ENCODE measurements at places on chromosomes 1 and 21.

GRCh38 chr1:230043081-230043480 is 24.0 kb upstream of the GALNT2 start:
- no peak for DNase-seq

GRCh38 chr1:40241362-40241761 is 6.4 kb upstream of the TMCO2 start:
- DNase-seq, result no peak

- DNase-seq, result no peak
Observed at GRCh38 chr1:196098000-196098399, 510.2 kb downstream of the KCNT2 start.

- no peak for DNase-seq
Observed at GRCh38 chr1:21491488-21492355, 17.5 kb upstream of the ALPL start.

GRCh38 chr21:42092771-42093170 is 21.7 kb downstream of the UMODL1 start:
- DNase-seq, result no peak

GRCh38 chr1:166136222-166136621 is 30.6 kb downstream of the FAM78B start:
- DNase-seq, result no peak

DNA sequence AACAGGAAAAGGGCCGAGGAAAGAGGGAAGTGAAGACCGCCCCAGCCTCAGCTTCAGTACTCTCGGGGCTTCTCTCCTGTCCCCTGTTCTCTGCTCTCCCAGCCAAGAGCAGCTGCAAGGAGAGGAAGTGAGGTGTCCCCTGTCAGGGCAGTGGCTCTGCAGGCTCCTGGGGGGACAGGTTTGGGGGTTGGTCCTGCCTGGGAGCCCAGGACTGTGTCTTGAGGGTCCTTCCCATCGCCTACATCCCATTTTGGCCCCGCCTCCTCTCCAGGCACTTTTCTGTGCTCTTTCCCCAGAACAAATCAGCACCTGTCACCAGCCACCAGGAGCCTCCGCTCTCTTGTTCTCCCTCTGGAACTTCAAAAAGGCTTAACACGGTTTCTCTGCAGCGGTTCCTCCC is 82.6 kb downstream of the VWA5B1 start:
- no peak for DNase-seq

DNA sequence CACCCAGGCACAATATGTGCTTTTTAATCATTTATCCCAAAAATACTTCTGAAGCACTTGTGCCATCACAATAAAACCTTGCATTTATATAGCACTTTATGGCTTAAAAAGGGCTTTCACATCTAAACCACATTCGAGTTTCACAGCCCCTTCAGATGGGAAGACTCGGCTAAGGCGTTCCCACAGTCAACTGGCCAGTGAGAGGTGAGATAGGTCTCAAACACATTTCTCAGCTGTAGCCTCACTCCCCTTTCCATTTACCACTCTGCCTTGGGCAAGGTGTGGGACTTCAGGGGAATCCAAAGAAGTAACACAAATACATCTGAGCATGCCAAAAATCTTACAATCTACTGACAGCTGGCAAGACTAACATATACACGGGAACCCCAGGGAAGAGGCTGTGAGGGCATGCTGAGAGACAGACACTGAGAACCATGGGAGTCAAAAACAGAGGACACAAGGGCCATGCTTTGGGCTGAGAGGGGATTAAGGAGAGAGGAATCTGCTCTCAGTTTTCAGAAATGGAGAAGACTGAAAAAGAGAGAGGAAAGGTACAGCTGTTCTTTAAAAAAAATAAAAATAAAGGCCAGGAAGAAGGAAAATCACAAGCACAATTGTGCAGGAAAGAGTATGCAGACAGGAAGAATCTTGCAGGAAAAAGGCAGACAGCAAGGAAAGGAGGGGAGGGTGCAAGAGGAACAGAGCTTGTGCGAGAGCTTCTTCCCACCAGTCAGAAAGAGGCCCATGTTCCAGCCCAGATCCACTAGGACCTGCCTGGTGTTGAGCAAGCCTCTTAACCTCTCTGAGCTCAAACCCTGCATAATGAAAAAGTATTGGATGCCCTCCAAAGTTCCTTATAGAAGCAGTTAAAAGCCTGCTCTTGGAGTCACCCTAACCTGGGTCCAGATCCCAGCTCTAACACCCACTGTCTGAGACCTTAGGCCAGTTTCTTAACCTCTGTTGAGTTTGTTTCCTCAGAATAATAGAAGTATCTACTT is 73.5 kb downstream of the JAK1 start:
- DNase-seq, result no peak

- DNase-seq, result no peak
Observed at GRCh38 chr21:40646651-40647050, 200.3 kb downstream of the DSCAM start.

GRCh38 chr1:50110151-50110550 is 1.4 kb downstream of the ELAVL4 start:
- no peak for DNase-seq

- DNase-seq, result no peak
Observed at GRCh38 chr1:57350610-57351009, 73.2 kb downstream of the DAB1 start.

DNA sequence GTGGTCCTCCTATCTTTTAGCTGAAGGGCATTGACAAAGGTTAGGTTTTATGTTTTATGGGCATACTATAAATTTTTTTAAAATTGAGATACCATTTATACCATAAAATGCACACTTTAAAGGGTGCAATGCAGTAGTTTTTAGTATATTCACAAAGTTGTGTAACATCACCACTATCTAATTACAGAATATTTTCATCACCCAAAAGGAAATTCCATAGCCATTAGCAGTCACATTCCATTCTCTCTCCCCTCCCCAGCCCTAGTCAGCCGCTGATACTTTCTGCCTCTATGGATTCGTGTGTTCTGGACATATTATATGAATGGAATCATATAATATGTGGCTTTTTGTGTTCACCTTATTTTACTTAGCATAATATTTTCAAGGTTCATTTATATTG is 135.8 kb upstream of the B3GALT2 start:
- no peak for DNase-seq

GRCh38 chr1:234246638-234247116 is 126.6 kb upstream of the COA6 start:
- DNase-seq, result no peak

DNA sequence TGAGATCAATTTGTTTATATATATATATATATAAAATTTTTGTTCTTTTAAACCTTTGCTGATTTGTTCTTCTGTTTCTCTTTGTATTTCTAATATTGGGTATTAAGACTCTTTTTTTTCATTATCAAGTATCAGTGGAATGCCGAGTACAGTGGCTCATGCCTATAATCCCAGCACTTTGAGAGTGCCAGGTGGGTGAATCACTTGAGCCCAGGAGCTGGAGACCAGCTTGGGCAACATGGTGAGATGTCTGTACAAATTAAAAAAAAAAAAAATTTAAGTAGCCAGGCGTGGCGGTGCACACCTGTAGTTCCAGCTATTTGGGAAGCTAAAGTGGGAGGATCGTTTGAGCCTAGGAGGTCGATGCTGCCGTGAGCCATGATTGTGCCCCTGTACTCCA is 67.1 kb downstream of the MAST2 start:
- no peak for DNase-seq

- no peak for DNase-seq
Observed at GRCh38 chr1:20654104-20654690, 7.0 kb downstream of the DDOST start.

DNA sequence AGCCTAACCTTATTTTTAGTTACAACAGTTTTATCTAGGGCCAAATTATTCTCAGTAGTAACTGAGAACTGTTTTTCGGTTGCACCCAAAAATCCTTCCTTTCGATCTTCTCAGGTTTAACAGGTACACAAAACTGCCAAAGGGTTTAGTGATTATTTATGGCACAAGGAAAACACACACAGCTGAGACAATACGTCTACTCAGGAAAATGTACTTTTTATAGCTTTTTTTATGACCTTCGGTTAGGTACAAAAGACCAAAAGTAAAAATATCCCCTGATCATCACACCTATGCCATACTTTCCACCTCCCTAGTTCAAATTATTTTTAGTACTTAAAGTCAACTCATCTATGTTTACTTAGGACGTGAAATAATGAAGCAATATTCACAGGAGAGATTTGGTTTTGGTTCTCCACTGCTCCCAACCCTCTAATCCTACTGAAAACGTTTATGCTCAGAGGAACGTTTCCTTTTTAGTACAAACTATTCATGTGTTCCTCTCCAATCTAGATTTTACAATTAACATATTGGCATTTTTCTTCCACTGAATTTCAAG is 48.7 kb downstream of the TTLL7 start:
- no peak for DNase-seq

DNA sequence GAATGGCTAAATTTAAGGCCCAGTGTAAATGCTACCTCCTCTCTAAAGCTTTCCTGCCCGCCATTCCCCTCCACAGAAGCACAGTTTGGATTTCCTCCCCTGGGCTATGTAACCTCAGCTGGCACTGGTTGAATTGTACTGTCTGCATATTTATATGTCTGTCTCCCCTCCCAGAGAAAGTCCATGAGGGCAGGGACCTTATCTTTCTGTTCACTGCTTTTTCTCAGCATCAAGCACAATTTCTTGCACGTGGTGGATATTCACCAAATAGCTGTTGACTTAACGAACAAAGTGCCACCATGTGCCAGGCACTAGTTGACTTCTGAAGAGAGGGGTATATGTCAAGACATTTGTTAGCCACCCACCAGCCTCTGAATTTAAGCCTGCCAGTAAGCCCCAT is 9.5 kb upstream of the PDIK1L start:
- DNase-seq, result no peak

DNA sequence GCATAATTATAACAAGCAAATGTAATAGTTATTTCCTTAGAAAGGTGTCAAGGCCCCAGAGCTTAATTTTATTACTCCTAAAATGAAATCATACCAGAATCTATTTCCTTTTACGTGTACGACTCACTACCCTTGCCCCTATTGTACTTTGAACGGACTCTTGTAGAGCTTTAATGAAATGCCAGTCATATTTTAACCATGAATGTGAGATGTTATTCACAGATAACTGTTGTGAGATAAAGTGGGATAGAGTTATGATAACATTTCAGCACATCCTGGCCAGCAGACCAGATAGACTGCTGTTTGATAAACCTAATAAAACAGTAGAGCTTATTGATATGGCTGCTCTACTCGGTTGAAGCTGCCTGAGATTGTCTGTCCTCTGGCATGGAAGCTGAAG is 500.8 kb upstream of the PBX1 start:
- DNase-seq, result no peak

- no peak for DNase-seq
Observed at GRCh38 chr1:171716616-171717015, 25.2 kb downstream of the VAMP4 start.

DNA sequence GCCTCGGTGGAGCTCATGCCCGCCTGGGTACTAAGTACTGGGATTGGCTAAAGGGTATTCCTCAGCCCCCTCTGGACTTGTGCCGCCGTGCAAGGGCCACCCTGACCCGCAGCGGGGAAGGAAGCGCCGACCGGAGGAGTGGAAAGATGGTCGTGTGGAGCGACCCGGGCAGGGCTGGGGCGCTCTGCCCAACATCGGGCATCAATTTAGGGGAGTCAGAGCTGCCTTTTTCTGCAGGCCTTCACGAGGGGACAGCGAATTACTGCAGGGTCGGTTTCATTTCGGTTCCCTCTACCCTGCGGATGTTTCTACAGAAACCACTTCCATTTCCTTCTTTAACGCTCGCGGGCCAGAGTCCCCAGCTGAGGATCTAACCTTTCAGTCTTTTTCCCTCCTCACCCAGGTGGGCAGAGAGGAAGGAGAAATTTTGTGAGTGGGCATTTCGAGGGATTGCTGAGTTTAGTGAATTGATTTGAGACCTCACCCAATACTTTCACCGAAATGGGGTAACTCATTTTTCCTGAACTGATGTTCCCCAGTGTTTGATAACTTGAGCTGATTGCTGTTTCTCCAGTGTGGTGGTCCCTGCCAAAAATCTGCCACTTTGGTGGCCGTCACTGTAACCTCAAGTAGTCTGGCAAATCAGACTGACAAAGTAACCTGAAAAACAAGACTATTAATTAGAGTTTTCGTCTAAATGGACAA is 1.1 kb downstream of the TOR1AIP1 start:
- DNase-seq, result no peak

DNA sequence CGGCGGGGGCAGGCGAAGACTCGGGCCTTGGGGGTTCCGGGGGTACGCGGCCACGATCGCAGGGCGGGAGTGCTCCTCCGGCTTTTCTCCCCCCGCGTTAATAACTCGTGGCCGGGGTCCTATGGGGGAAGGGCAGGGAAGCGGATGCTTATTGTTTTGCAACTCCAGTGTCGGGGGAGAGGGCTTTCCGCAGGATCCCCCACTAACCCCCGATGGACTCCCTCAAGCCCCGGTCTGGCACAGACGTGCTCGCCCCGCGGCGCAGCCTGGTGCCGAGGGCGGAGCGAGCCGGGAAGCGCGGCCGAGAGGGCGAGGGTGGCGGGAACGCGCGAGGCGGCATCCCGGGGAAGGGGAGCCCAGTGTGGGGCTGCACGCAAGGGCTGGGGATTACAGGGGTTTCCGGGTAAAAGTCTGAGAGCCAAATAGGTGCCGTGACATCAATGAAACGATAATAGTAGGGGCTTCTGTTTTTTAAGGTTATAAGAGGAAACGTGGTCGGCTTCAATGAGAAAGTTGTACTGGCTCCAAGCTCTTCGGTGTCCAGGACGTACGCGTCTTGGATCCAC is 772 bp downstream of the UCK2 start:
- no peak for DNase-seq

DNA sequence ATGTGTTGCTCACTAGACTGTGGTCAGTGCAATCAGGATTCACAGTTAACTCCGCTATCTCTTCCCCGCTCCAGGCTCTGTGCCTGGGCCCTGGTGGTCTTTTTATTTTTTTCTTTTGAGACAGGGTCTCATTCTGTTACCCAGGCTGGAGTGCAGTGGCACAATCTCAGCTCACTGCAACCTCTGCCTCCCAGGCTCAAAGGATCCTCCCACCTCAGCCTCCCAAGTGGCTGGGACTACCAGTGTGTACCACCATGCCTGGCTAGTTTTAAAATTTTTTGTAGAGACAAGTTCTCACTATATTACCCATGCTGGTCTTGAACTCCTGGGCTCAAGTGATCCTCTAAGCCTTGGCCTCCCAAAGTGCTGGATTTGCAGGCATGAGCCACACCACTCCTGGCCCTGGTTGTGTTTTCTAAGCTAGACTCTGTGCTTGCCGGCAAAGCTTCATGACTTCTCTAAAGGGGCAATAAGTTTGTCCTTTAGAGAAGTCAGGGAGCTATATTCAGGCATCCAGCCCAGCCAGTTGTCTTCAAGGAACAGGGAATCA is 1.4 kb downstream of the RCSD1 start:
- DNase-seq, result no peak

DNA sequence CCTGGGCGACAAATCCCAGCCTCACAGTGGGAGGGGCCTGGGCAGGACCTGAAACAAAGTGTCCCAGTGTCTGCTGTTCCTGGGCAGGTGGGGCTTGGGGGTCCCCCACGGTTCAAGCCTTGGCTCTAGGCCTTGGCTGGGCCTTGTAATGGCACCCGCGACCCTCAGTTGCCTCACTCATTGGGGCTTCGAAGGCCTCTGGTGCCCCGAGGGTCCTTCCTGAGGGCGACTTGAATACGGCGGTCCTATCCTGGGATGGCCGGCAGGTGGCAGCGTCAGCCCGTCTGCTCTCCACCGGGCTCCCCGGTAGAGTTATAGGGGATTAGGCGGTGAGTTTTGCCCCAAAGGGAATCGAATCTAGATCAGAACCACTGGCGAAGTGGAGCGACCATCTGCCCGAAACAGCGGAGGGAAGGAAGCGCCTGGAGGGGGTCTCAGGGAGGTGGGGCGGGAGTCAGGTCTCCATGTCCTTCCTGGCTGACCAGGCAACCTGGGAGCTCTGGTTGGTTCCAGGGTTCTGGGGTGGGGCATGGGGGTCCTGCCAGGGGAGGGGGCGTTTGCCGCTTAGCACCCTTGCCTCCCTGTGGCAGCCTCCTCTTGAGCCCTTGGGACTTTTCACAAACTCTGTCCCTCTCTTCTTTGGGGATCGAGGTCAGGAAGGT is 2.1 kb upstream of the PEX10 start:
- DNase-seq, result no peak

All from vagina (tissue), 2 donors.